Cortex of kidney (tissue), 1 donor: ENCODE measurements at places on chromosomes 3 and 15.

DNA sequence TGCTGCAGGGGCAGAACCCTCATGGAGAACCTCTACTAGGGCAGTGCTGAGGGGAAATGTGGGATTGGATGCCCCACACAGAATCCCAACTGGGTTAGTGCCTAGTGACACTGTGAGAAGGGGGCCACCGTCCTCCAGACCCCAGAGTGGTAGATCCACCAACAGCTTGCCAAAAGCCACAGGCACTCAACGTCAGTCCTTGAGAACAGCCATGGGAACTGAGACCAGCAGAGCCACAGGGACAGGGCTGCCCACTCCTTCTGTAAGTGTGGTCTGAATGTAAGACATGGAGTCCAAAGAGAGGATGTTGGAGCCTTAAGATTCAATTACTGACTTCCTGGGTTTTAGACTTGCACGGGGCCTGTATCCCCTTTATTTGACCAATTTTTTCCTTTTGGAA lies 1451.5 kb downstream of the SI start:
- DNase-seq: no peak

GRCh38 chr3:137099364-137100219 lies 141.8 kb downstream of the IL20RB start:
- no peak for DNase-seq

DNA sequence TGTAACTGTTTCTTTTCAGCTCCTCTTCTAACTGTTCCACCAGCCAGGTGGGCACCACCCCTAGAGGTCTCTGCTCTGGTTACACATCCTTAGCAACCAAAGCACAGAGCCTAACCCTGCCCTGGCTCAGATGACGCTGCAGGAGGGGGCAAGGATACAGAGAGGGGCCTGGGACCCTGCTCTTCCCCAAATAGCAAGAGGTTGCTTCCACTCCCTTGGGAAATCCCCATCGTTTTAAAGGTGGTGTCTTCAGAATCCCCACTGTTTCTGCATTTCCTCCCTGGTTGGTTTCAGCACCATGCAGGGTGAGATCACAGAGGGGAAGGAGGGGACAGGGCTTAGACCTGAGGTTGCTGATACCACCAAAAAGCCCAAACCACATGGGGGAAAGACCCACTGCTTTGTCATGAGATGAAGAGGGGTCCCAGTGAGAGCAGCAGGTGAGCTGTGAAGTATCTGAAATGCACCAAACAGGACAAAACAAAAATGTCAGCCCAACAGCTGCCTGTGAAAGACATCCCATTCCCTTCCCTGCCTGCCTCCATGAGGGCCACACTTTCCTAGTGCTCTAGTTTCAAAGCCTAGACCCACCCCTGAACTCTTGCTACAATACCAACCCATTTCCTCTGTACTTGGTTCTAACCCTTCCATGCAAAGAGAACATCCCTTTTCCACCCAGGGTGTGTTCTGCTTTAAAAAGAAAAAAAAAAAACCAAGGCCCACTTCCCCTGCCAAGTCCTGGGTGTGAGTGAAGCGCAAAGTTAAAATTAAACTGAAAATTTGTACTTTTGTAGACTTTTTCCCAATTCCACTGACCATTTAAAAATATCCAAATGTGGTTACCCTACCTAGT lies 29.0 kb downstream of the ANP32A start:
- DNase-seq: no peak

DNA sequence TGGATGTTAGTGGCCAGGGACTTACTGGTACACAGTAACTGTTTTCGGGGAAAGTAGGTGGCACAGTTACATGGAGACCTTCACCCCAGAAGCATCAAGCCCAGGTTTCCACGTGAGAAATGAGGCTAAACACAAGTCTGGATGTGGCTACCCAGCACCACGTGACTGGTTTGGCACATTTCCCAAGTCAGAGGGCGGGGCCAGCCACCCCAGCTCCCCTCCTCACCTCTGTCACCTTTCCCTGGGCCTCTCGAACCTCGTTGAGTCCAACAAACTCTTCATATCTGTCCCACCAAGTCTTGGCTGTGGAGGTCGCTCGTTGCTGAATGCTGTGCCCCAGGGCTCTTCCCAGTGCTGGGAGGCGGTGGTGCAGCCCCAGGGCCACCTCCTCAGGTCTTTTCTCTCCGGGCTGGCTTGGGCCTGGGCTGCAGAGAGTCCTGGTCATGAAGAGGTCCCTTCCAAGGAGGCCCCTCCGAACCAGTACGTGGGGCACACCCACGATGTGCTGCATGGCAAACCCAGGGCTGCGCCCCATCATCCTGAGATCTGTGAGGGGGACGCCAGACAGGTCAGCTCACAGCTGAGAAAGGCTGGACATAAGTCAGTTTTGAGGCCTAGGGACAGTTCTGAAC lies 4.8 kb upstream of the PLXNB1 start:
- no peak for DNase-seq

GRCh38 chr3:132134611-132135010 lies 99.8 kb upstream of the CPNE4 start:
- DNase-seq: no peak

DNA sequence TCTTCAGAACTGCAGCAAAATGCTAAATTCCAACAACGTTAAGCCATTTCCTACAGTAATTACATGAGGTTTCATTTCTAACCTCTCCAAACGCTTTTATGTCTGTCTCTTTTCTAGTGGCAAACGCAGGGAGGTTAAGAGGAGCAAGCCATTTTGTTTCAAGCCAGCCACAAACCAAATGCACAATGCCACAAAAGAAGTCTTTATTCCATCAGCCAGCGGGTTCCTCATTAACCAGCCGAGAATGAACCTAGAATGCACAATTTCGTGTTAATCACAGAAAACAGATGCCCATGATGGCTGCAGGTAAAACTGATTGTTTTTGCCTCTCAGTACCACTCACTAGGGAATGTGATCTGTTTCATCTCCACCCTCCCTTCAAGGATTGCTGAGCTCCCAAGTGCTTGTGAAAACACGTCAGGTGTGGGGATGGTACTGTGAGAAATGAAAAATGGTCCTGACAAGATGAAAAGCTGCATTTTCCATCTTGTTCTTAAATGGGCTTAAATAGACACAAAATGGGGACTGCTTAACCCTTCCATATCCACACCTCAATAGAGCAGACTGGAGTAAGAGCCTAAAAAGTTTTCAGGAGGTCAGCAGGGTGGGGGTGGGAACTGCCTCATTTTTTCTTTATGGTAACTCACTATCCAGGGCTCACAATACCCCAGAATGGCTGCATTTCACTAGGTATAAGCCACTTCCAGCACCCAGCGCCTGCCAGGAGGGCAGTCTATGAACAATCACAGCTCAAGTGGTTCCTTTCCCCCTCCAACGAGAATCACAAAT lies 277.1 kb downstream of the MAGI1 start:
- no peak for DNase-seq

- no peak for DNase-seq
Observed at GRCh38 chr15:33107950-33108349, 86.6 kb downstream of the FMN1 start.

DNA sequence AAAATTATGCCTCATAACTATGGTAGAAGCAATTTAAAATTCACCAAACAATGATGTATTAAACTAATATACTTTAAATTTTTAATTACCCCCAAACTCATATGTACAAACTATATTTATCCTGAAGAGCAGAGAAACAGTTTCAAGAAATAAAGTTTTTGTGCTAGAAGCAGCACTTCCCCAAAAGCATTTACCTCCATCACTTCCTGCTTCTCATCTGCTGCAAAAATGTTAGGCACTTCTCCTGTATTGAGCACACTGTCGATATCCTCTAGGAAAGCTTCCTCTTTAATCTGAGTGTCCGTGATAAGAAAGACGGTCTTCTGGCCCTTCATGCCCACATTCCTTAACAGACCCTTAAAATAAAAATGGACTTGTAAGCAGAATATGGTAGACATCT lies 101.5 kb upstream of the ASB14 start:
- DNase-seq: no peak
